ENCODE measurements at places on chromosomes 1 and 21.
A peak's percentile ranks its signal among the peaks of the same experiment; 100 is the strongest.

DNA sequence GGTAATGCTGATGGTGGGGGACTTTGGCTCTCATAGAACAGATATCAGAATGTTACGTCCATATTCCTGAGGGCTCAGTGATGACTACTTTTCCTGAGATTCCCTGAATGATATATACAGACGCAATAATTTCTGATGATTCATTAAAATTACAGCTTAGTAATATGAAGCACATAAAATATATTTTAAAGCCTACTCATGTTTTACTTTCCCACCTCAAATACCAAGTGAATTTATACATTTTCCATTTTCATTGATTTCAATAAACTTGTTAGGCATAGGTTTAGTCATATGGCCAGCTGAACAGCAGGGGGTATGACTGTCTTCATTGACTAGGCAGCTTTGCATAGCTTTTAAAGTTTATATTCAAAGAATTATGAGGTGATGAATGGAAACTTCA, 26.2 kb upstream of the PDC start:
- DNase-seq, result no peak

DNA sequence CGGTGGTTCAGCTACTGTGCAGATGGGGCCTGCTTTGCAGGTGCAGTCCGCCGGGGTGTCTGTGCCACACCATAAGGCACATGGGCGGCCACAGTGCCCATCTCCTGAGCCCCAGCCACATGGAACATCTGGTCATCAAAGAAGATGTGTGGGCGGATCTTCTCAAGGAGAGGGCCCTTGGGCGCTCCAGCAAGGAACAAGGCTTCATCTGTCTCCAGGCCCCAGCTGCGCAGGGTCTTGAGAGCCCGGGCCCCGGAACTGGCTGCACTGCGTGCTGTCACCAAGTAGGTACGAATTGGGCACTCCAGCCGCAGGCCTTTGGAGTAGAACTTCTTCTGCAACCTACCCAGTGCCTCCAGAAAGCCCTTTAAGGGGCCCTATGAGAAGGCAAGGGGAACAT, 12.8 kb downstream of the NT5C1A start:
- DNase-seq, result no peak

- DNase-seq, result no peak
Measured at GRCh38 chr1:57800376-57800775, 376.5 kb upstream of the DAB1 start.

DNA sequence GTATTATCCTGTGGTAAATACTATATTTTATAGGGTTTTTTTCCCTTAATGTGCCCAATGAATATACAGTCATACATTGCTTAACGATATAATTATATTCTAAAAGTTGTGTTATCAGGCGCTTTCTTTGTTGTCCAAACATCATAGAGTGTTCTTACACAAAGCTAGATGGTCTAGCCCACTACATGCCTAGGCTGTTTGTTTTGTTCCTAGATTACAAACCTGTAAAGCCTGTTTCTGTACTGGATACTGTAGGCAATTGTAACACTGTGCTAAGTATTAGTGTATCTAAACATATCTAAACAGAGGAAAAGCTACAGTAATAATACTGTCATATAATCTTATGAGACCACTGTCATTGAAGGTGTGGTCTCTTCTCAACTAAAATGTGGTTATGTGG, 242.6 kb upstream of the C1orf105 start:
- DNase-seq, result no peak

DNA sequence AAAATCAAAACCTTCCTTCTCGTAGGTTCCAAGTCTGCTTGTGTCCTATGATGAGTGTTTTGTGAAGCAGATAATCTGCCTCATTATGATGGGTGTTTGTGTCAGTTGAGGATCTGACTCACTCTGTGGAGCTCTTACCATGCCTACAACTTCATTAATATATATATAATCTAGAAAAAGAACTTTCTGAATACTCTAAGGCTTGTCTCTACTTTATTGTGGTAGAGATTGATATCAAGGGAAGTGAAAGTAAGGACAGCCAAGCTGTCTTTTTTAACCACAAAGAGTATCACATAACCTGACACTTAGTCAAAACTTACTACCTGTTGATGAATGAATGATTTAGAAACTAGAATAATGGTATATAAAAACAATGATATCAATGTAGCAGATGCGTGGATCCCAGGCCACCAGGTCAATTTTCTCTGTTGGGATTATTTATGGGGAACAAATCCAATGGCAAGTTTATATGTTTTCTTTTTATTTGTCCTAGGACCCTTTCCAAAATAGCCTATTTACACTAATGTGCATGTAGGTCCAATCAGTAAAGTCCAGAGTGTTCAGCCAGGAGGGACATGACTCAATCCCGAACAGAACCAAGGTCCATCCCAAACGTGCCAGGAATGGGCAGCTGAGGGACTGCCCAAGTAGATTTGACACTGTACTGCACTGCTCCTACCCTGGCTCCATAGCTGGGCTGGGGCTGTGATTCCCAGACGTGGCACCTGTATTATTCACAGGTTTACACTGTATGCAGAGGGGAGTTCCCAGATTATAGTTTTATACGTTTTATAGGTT, 182.3 kb upstream of the GREM2 start:
- no peak for DNase-seq

DNA sequence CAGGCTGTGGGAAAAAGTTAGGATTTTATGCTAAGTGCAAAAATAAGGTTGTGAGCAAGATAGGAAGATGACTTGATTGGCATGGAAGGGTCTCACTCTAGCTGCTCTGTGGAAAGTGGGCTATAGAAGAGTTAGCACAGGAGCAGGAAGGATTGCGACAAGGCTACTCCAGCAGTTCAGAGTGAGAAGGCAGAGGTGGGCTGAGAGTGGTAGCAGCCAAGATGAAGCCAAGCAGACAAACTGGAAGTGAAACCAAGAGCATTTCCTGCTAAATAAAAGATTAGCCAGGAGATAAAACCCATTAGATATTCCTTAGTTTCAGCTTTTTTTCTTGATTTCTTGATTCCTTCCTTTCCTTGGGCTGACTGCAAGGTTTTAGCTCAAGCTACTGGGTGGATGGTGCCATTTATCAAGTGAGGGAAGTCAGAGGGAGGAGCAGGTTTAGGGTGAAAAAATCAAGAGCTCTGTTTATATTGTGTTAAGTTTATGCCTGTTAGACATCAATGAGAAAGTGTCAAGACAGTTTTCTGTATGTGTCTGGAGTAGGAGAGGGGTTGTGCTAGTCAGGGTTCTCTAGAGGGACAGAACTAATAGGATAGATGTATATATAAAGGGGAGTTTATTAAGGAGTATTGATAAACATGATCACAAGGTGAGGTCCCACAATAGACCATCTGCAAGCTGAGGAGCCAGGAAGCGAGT, 33.1 kb upstream of the ZNF644 start:
- DNase-seq, result no peak

DNA sequence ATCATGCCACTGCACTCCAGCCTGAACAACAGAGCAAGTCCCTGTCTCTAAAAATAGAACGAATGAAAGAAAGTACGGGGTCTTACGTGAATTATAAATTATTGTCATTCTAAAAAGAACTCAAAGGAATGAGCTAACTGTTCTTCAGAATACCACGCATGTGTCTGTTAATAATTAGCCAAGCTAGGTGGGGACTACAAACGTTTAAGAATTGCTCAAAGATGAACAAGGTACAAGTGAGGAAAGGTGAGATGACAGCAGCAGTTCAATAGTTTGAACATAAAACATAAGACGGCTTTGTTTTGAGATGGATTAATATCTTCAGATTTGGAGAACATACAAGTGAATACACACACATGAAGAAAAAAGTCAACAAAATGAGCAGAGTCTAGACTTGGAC, 79.6 kb downstream of the UBR4 start:
- DNase-seq, result peak; percentile 65

DNA sequence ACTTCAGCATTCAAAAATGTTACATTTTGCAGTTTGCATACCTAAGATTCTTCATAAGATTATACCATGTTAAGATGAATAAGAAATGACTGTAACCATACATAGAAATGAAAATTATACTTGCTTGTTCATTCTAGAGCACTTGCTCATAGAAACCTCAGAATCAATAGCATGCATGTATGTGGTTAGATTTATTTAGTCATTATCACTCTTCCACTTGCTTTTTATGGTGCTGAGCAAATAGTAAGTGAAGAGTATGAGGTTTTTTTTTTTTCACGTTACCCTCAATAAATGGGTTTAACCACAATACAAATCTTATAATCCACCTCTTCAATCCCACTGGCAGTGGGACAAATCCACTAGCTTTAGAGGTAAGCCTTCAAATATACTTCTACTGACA, 84.7 kb downstream of the LRRC53 start:
- no peak for DNase-seq

DNA sequence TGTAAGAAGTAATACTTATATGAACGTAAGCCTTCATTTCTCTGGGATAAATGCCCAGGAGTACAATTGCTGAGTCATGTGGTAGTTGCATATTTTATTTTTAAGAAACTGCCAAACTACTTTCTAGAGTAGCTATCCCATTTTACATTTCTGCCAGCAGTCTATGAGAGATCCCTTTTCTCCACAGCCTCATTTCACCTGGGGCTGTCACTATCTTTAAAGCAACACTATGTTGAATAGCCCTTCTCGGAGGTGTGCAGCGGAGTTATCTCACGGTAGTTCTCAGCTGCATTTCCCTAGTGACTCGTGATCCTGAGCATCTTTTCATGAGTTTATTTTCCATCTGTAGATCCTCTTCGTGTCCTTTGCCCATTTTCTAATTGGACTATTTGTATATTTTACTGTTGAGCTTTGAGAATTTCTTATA, 93.4 kb downstream of the ADARB1 start:
- no peak for DNase-seq

GRCh38 chr1:25723250-25723880, 76.6 kb upstream of the SELENON start:
- no peak for DNase-seq

- peak; percentile 35 for DNase-seq
Measured at GRCh38 chr1:61699911-61700851, 24.8 kb downstream of the TM2D1 start.

Data from HepG2 (cell line).